OCI-LY7 (cell line): ENCODE measurements at places on chromosomes 4 and X. TPM values are rescaled to one million over a fixed set of nuclear protein-coding genes. Genes with fewer than 3 reads are reported as not detected.

- DNase-seq = no peak
These were observed 32.2 kb upstream of the ARMCX2 start for GRCh38 chrX:101691835-101692234.

DNA sequence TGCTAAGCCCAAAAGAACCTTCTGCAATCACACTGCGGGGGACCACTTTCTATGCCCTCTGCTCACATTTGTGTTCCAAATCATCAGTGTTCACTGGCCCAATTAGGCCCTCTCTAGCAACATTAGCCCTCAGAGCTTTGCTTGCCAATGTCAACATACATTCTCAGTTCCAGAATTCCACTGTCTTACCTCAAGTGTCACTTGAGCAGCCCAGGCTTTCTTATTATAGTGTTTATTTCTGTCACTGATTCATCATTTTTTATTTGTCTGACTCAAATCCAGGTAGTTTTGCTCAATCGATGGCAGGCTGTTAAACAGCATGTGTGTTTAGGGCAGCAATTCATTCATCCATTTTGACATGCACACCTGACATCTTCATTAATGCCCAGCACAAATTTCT lies 291.2 kb downstream of the TEX13A start:
- DNase-seq = no peak

TRIM61 gene
- 5.2 and 6.1 TPM in 2 replicates for total RNA-seq

GRCh38 chr4:153950100-153950979 lies 161.5 kb upstream of the SFRP2 start:
- DNase-seq = no peak

GLUD2 gene
- total RNA-seq = 0.24 TPM in 1 of 2 replicates, not detected in the other
